ENCODE measurements at places on chromosomes 11 and 22.
A peak's percentile ranks its signal among the peaks of the same experiment; 100 is the strongest.

- no peak for DNase-seq
Measured at GRCh38 chr22:47434336-47435203, 672.1 kb downstream of the TBC1D22A start.

DNA sequence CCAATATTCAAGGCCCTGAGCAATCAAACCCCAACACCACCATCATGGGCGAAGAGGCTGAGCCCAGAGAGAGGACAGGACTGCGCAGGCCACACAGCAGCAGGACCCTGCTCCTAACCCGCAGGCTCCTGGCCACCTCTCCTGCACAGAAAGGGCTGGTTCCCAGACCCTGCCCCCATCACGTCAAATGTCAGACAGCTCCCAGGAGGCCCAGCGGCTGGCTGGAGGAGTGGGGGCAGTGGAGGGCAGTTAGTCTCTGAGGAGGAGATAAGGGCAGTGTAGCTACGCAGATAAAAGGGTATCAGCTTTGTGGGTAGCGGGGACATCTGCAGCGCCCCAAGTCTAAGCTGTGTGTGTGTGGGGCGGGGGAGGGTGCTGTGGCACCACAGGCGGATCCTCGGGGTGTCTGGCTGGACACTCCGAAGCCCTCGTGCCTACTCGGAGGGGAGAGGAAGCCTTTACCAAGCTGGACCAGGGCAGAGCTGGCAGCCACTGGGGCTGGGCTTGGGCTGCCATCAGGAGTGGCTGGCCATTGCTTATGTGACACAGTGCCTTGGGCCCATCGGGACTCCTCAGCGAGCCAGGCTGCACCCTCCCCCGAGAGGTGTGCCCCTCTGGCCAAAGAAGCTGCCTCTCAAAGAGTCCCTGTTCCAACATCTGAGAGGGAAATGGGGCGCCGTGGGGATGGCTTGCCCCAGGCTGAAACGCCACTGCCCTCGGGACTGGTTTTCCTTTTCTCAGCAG, 21.5 kb downstream of the FADS3 start:
- DNase-seq = no peak

- peak; percentile 48 for DNase-seq
Measured at GRCh38 chr11:129115652-129116586, 76.2 kb downstream of the ARHGAP32 start.

- DNase-seq = no peak
Measured at GRCh38 chr11:6194065-6194581, 4.9 kb upstream of the OR52W1 start.

DNA sequence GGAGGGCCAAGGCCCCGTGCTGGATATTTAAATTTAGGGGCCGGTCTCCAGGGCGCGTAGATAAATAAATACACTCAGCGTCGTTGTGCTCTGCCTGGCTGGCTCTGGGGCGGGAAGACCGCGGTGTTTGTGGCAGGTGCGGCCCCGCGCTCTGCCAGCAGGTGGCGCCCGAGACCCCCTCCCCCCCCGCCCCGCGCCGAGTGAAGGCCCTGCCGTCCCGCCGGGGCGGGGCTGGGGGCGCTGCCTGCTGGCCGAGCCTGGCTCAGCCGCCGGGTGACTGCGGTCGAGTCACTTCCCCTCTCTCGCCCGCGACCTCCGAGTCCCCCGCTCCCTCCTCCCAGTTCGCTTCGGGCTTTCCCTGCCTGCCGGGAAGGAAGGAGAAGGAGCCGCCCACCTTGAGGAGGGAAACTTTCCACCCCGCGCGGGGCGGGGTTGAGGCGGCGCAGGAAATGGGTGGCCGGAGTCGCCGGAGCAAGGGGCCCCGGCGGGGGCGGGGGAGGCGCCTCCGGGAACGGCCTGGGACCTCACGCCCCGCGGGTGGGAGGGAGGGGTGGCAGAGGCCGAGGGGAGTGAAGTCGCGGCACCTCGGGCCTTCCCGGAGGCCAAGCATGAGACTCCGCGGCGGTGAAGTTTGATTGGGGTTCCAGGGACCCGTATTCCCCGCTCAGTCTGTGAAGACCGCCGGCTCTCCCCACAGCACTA, 1.6 kb upstream of the EHBP1L1 start:
- peak; percentile 95 for DNase-seq

- DNase-seq = no peak
Measured at GRCh38 chr11:70525006-70525405, 126.7 kb downstream of the CTTN start.

GRCh38 chr22:48577691-48578090, 1250.0 kb downstream of the BRD1 start:
- no peak for DNase-seq

GRCh38 chr22:20178915-20179227, 28.0 kb upstream of the CCDC188 start:
- no peak for DNase-seq

DNA sequence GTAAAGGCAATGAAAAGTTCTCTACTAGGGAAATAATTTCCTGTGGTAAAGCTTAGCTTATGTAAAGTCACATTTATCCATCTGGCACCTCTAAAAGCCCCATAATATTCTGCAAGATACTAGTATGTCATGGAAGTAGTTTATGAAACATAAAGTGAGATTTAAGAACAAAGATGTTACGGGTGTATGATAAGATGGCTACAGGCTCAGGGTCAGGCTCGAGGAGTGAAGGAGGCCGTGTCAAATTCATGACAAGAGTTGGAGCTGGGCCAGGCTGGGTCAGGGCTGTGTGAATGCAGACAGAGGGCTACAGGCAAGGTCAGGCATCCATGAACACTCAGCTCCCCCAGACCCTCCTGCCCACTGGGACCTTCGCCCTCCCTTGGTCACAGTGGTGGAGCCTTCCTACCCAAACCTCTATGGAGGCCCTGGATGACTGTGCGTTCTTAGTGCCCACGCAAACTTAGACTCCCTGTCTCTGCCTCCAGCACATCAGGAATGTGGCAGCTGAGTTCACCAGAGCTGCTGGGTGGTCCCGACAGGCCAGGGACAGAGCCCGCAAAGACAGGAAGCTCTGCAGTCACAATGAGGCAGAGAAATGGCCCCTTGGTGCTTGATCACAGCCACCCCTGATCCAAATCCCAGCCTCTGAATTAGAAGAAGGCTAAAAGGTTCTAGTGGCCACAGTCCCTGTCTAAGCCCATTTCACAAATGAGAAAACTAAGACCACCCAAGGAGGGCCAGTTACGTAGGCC, 14.8 kb downstream of the IGLL5 start:
- no peak for DNase-seq

GRCh38 chr11:68315171-68315920, 3.0 kb downstream of the LRP5 start:
- no peak for DNase-seq

GRCh38 chr11:92204731-92205130, 19.9 kb upstream of the FAT3 start:
- no peak for DNase-seq

- no peak for DNase-seq
Measured at GRCh38 chr22:43482318-43482625, 70.5 kb downstream of the MPPED1 start.

- no peak for DNase-seq
Measured at GRCh38 chr11:124479561-124479960, 34.1 kb upstream of the OR8B8 start.

DNA sequence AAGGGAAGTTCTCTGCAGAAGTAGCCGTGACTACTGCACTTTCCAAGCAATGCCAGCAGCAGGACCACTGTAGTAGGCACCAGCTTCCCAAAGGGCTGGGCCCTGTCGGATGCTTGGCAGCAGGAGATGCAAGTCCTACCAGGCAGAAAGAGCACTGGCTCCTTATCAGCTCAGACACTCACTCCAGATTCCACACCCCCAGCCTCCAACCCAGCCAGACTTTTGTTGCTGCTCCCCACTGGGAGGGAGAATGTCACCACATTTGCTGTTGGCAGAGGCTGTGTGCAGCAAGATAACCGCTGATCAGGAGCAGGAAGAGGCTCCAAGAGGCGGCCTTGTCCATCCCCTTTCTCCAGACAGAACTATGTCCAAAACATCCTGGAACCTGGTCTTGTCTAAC, 118.7 kb downstream of the C11orf58 start:
- DNase-seq = no peak

GRCh38 chr11:93986716-93987115, 34.4 kb upstream of the HEPHL1 start:
- no peak for DNase-seq

- DNase-seq = no peak
Measured at GRCh38 chr11:128949791-128950454, 7.3 kb upstream of the TP53AIP1 start.

- DNase-seq = no peak
Measured at GRCh38 chr11:19400296-19400695, 159.6 kb upstream of the E2F8 start.

GRCh38 chr11:76385903-76386302, 4.8 kb downstream of the GVQW3 start:
- DNase-seq = no peak

DNA sequence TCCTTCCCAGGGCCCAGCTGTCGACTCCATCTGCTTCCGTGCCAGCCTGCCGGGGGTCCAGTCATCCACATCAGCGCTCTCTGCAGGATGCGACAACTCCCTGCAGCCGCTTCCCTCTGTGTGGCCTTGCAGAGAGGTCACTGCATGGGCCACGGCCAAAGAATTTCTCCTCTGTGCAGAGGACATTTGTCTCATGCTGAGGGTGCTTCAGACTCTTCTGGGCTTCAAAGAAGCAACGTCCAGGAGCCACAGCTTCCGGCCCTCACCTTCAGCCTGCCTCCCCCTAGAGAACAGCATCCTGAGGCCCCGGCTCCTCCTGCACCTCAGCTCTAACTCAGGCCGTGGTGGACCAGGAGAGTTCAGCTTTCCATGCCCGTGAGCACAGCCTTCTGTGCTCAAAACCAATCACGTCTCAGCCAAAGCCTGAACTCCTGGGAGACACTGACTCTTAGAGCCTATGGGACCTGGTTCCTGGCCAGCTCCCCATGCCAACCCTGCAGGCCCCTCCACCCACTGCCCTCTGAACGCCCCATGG, 258.9 kb downstream of the BRD1 start:
- no peak for DNase-seq

DNA sequence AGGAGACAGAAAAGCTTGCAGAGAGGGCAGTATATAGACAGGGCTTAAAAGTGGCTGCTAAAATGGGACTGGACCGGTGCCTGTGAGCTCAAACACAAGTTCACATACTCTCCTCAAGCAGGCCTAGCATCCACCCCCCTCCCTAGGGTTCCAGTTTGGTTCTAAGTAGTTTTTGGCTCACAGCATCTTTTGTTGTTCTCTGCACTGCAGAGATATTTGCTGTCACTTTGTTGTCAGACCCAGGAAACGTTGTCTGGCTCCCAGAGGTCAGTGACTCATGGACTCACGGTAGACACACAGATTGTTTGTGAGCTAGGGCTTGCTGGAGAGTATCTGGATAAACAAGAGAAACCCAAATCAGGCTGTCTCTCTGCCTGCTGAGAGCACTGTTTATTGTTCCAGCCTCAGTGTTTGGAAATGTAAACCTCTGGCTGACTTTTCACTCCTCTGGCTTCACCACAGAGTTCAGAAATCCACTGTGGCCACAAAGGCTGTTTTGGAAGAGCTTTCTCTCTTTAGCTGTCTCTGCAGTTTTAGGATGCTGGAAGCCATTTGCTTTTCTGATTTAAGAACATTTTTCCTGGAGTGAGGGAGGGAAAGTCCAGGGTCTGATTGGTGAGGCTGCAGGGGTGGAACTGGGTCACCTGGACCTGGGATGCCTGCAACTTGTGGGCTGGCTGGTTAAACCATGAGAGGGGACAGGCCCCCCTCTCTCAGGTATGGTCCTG, 303.7 kb upstream of the PLET1 start:
- DNase-seq = peak; percentile 73

DNA sequence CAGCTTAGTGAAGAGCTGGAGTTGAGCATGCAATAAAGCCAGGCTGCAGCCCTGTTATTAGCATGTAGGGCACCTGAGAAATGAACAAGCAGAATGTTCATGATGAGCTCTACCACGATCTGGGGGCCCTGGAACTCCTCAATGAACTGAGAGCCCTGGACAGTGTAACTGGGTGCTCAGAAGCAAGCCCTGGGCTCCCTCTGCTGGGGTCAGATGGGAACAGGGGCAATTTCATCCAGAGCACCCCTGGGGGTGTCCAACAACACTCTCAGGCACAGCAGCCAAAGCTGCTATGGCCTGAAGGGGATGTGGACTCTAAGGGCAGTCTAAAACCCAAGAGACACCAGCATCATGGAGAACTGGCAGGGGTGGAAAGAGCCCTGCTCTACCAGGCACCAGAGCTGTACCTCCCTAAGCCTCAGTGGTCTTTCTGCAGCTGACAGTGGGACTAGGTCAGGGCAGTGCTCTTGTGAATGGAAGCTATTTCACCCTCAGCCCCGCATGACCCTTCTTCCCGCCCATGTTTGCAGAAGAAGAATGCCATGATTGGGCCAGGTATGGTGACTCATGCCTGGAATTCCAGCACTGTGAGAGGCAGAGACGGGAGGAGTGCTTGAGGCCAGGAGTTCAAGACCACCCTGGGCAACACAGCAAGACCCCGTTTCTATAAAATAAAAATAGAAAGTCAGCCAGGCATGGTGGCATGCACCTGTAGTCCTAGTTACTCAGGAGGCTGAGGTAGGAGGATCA, 28.9 kb downstream of the THOC5 start:
- peak; percentile 47 for DNase-seq

GRCh38 chr22:25726241-25726640, 15.7 kb upstream of the MYO18B start:
- DNase-seq = no peak

DNA sequence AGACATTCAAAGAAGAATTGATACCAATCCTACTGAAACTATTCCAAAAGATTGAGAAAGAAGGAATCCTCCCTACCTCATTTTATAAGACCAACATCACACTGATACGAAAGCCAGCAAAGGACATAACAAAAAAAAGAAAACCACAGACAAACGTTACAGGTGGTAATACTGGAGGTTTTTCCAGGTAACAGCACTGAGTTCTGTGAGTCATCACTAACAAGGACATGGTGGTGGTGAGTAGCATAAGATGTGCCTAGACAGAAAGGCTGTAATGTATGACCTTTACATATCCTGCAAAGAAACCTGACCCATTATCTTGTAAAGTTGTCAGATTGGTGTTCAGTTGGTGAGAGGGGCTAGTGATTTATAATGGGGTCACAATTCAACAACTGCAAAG, 15.3 kb downstream of the OR9G1 start:
- DNase-seq = no peak

DNA sequence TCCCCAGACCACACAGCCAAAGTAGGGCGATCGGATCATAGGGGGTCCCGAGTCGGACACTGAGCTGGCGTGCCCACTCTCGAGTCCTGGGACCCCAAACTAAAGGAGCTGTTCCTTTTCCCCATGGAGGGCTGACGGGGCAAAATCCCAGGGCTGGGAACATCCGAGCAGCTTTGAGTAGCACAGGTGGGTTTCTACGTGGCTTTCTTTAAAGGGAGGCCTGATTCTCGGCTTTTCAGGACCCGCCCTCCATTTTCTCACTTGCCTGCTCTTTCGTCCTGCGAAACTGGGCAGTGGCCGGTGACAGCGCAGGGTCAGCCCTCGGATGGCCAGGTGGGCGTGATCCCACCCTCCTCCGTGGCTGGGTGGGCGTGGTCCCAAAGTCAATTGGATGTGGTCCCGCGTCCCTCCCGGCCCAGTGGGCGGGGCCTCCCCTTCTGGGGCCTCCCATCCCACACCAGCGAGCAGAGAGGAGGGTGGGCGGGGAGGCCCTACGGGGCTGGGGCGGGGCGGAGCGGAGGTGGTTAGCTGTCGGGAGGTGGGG, 17.5 kb upstream of the TXNRD2 start:
- peak; percentile 43 for DNase-seq
